ENCODE measurements at places on chromosomes 16 and 17. TPM values are rescaled to one million over a fixed set of nuclear protein-coding genes. Genes with fewer than 3 reads are reported as not detected.

ZDHHC1 gene
- 14.0 TPM for polyA plus RNA-seq

SDR42E2 gene
- polyA plus RNA-seq: 0.33 TPM

DPEP1 gene
- polyA plus RNA-seq: 43.9 TPM

MYH11 gene
- polyA plus RNA-seq: 11.2 TPM

TMEM220 gene
- 11.0 TPM for polyA plus RNA-seq

All from left renal cortex interstitium (tissue), 4 donors.